ENCODE measurements at places on chromosomes 7 and 10.

- no peak for DNase-seq
Measured at GRCh38 chr7:101235050-101235449, 2.6 kb downstream of the CLDN15 start.

- no peak for DNase-seq
Measured at GRCh38 chr7:107450970-107451369, 18.9 kb upstream of the GPR22 start.

GRCh38 chr10:29634764-29635625 is at the start of gene SVIL:
TSS of gene SVIL (minus strand) at chr10:29634971. CDS start at chr10:29555058, 79,913 bp downstream.
- DNase-seq: no peak

- DNase-seq: no peak
Measured at GRCh38 chr7:29463504-29464158, 100.0 kb upstream of the PRR15 start.

- DNase-seq: no peak
Measured at GRCh38 chr7:158706273-158706704, 1.7 kb upstream of the NCAPG2 start.

- no peak for DNase-seq
Measured at GRCh38 chr10:104150139-104150538, 28.2 kb downstream of the SFR1 start.

- no peak for DNase-seq
Measured at GRCh38 chr7:129914536-129915272, 38.1 kb downstream of the UBE2H start.

DNA sequence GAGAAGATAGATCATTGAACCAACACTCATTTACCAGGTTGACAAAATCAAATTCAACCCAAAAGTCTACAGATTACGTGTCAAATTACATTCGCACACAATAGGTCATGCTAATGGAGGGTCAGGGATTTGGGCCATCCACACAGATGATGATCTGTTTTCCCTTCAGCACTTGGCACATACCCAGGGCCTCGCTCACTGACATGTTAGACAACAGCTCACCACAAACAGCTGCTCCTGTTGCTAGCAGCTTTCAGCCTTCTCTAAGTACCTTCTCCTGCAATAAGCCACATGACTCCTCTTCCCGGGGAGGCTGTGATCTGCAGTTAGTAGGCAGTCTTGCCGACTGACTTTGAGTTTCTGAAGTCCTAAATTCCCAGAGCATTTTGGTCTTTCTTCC is 18.4 kb downstream of the NKX2-3 start:
- DNase-seq: no peak

DNA sequence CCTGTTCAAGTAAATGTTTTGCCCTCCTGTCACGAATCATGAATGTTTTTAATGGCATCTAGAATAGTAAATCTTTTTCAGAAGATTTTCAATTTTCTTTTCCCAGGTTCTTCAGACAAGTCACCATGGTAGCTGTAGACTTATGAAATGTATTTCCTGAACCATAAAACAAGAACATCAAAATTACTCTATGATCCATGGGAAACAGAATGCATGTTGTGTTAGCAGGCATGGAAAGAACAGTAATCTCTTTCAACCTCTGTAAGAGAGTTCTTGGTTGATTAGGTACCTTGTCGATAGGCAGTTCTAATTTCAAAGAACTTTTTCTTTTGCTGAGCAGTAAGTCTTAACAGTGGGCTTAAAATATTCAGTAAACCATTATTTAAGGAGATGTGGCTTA is 17.6 kb downstream of the AKR1C1 start:
- DNase-seq: no peak

- DNase-seq: no peak
Measured at GRCh38 chr7:77958436-77958835, 159.9 kb downstream of the PHTF2 start.

DNA sequence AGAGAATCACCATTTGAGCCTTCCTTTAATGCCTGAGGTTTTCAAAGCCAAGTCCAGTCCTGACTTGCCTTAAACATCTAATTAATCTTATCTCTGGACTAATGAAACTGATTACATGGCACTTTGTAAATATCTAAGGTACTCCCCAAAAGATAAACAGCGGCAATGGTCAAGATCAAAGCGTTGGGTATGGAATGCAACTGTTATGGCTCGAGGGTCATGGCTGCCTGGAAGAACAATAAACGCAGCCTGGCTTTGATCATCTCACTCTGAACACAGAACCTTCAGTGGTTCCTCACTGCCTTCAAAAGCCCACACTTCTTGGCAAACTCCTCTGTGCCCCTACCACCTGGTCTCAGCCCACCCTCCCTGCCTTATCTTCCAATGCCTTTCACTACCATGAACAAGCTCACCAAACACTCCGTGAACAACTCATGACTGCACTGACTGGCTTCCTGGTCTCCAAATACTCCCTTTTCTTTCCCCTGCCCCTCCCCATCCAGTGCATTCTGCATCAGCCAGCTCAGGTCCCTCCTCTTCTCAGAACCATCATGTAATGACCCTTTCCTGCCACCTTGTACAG is 150.2 kb upstream of the NFE2L3 start:
- no peak for DNase-seq

DNA sequence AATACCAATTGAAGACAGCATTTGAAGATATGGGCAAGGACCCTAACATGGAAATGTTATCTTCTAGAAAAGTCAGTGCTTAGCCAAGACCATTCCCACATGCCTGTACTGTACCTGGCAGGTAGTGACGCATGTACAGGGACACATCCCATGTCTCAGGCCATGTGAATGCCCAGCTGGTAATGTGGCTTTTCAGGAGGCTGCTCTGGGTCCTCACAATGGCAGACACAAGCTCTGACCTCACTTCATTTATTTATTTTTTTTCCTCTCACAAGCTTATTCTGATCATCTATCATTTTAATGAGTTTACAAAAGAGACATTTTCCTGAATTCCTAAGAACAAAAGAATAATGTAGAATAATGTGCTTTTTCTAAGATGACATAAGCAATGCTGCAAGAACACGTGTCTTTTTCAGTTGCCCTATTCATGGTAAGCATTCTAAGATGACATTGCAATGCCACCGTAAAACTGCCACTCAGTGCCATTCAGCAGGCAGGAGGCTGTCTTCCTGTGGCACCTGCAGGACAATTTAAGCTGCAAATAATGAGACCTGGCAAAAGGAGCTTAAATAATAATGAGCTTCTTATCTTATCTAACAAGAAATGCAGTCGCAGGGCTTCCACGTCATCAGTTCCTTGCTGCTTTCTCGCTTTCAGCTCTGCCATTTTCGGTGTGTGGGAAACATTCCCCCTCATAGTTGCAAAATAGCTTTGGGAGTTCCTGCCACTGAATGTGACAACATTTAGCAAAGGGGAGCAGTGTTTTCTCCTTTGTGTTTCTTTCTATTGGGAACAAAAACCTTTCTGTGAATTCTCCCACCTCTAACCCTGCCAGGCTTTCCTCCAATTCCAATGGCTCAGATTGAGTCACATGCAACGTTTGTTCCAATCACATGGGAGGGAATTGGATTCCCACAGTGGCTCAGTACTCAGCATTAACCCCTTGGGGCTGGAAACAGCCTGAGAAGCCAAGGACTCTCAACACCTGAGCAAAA is 113.0 kb downstream of the SEC23IP start:
- DNase-seq: no peak

- no peak for DNase-seq
Measured at GRCh38 chr7:15836041-15836440, 149.6 kb upstream of the MEOX2 start.

DNA sequence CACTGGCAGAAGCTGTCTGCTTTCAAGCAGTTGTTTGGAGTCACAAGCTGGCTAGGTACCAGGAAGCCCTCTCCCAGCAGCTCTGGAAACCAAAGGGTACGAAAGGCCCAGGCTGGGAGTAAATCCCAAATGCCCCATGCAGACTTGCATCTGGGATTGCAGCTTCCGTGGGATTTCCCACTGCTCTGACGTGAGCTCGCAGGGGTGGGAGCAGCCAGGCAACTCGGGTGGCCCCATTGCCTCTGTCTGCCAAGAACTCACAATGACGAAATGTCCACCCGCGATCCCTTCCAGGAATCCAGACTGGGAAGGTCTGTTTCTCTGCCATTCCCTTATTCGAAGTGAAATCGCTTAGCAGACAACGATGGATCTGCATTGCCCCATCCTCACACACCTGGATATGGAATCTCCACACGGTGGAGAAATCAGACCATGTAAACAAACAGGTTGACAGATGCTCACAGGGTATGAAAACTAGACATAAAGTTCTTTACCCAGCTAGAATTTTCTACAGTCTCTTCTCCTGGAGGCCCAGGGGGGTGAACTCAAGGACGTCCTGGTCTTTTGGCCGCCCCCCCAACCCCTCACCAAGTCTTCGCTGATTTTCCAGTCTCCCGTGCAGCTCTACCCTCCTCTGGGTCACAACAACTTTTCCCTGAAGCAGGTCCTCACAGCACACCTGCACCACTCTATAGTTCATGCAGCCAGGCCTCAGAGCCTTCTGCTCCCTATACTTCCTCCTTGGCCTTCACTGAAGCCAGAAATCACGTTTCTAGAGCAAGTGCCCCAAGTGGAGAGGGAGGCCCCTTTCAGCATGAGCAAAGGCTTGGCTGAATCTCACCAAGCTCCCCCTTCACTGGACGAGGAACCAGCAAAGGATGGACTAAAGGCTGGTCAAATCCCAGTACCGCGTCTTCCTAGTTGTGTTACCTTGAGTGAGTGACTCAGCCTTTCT is 20.0 kb downstream of the SH3PXD2A start:
- no peak for DNase-seq

- DNase-seq: no peak
Measured at GRCh38 chr7:8386926-8387550, 46.4 kb upstream of the NXPH1 start.

DNA sequence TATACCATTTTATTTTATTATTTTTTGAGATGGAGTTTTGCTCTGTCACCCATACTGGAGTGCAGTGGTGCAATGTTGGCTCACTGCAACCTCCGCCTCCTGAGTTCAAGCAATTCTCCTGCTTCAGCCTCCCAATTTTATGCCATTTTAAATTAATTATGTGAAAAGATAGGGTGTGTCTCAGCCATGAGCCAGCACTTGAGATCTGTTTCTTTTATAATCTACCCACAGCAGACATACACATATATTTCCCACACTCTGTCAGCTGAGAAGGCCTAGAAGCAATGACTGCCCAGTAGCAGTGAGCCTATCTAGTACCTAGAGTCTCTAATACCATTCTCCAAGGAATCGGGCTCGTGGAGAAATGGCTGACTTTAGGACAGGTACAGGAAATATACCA is 70.5 kb downstream of the ADAM12 start:
- DNase-seq: no peak

DNA sequence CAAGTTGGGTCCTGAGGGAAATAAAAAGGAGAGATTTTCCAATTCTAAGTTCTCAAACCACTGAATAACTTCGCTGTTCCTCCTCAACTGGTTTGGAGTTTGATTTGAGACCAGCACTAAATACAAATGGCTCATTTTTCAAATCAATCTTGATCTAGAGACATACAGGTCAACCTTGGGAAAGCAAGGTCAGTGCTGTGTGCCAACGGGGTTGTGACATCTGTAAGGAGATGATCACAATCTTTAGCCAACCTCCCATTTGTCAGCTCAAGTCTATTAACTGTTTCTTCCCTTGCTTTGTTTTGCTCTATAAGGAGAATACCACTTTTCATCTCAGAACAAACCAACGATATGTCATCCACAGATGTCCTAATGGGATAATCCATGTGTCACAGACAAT is 131.1 kb downstream of the TAX1BP1 start:
- no peak for DNase-seq
